CD4-positive, alpha-beta T cell (primary cell): ENCODE measurements at places on chromosomes 3 and 15.

DNA sequence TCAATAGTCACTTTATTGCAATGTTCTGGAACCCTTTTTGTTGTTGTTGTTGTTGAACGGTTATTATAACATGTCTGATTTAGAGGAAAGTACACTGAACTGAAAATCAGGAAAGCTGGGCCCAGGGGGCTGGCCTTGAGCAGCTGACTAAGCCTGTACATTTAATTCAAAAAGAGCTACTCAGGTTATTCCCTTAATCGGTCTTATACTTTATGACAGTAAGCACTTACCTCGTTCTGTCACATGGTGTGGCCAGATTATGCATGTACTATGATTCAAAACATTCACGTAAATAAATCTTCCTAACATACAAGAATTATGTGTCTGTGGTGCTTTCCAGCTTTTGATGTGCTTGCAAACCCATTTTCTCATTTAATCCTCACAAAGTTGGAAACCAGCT is 382.5 kb upstream of the TPRG1 start:
- DNase-seq: no peak

GRCh38 chr15:96629511-96629910 is 299.0 kb downstream of the NR2F2 start:
- DNase-seq: no peak

GRCh38 chr3:158260392-158260791 is 150.5 kb downstream of the RSRC1 start:
- DNase-seq: no peak

DNA sequence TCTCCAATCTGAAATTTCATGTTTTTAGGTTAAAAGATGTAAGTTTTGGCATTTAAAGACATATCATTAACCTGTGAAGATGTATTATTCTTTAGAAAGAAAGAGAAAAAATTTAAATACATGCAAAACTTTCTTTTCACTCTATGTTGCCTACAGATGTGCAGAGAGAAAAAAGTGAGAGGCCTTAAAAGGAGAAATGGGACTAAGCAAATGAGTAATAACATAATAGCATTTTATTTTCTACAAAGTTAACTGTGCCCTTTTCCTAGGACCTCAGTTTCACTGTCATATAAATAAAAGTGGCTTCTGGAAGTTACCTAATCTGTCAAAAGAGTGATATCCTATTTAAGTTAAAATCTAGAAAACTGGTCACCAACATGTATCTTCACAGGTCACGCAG is 16.1 kb downstream of the DAZL start:
- DNase-seq: no peak

DNA sequence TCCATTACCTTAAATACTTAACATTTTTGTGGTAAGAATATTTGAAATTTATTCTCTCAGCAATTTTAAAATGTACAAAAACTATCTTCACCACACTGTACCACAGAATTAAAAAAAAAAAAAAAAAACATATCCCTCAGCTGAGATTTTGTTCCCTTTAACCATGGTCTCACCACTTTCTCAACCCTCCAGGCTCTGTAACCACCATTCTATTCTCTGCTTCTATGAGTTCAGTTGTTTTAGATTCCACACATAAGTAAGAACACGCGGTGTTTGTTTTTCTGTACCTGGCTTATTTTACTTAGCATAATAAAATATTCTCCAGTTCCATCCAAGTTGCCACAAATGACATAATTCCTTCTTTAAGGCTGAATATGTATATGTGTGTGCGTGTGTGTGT is 41.5 kb downstream of the CSNK1G1 start:
- no peak for DNase-seq

DNA sequence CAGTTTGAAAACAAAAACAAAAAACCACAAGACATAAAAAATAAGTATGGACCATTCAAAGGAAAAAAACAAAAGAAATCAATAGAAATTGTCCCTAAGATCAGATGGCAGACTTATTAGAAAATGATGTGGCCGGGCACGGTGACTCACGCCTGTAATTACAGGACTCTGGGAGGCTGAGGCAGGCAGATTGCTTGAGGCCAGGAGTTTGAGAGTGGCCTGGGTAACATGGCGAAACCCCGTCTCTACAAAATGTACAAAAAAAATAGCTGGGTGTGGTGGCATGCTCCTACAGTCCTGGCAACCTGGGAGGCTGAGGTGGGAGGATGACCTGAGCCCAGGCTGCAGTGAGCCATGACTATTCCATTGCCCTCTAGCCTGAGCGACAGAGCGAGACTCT is 16.6 kb downstream of the SPCS1 start:
- DNase-seq: no peak

DNA sequence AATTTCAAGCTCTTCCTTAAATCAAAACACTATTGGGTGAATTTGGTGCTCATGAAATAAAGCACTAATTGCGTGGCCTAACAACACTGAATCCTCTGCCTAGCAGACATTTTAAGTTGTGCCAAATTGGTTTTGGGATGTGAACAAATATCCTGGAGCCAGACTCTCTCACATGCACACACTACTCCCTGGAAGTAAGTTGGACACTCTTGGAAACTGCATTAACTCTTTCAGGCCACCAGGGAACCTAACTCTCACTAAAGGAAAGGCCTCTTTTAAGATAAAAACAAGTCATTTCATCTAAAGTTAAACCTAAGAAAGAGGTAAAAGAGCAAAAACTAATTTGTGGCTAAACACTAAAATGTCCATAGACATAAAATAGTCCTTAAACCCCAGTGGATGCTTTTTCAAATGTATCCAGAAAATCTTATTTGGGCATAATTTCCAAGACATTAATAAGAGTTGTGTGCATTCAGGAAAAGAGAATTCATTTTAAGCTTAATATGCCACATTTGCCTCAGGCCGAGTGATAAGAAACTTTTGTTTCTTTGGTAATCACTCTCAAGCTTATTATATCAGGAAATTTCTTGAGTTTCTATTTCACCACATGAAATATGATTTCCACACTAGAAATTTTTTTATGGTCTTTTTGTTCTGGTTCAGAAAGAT is 61.8 kb downstream of the ZBTB20 start:
- no peak for DNase-seq
